Thyroid gland (tissue), 4 donors: ENCODE measurements at places on chromosomes 5 and 9. TPM values are rescaled to one million over a fixed set of nuclear protein-coding genes. Genes with fewer than 3 reads are reported as not detected.

Gene ZFP37
- 3.2 TPM for total RNA-seq

Gene GIN1
- total RNA-seq, result 8.6 TPM

Gene TNC
- 21.8 TPM for total RNA-seq

Gene KIF3A
- total RNA-seq, result 8.2 TPM

Gene CBY3
- total RNA-seq, result not detected

Gene DCTN4
- 65.4 TPM for total RNA-seq

Gene LCN2
- 10.6 TPM for total RNA-seq

Gene HSD17B3
- 2.2 TPM for total RNA-seq

Gene CDKN2A
- 2.3 TPM for total RNA-seq

DNA sequence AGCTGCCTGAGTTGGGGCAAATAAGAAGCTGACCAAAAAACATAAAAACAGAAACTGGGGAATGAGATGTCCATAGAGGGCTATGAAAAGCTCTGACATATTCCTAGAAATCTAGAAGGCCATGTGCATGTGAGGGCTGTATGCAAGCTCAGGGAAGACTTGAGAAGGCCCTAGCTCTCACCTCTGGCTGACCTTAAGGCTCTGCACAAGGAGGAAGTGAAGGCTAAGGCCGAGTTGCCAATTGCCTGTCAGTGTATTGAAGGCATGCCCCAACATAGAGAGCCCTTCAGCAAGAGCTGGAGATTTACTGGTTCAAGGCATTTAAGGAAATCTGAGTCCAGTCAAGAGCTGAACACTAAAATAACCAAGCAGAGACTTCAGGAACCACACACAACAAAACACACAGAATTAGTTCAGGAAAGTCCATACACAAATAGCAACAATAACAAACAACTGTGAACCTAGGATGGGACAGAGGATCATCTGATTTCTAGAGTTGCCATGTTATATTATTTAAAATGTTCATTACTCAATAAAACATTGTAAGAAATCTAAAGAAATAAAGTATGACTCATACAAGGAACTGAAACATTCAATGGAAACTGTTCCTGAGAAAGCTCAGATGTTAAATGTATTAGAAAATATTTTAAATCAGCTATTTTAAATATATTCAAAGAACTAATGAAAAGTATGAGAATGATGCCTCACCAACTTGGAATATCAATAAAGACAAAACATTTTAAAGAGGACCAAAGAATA is 161.8 kb downstream of the AUH start:
- no peak for DNase-seq
- H3K27ac ChIP-seq, result no peak overlapping the region
- no peaks in the 10 kb centered on the region for H3K4me1 ChIP-seq
- H3K4me3 ChIP-seq, result no peak overlapping the region
- no peaks in the 10 kb centered on the region for H3K27me3 ChIP-seq

- no peak overlapping the region for H3K4me3 ChIP-seq
- H3K4me1 ChIP-seq, result peaks cover 21% of the 10 kb centered on the region
- DNase-seq, result no peak
Observed at GRCh38 chr5:159210210-159210661, 883 bp upstream of the RNF145 start.

GRCh38 chr9:132541870-132542830 is 40.3 kb upstream of the BARHL1 start:
- H3K36me3 ChIP-seq, result no peaks in the 10 kb centered on the region
- H3K27ac ChIP-seq, result no peak overlapping the region
- H3K4me3 ChIP-seq, result no peak overlapping the region
- no peaks in the 10 kb centered on the region for H3K27me3 ChIP-seq
- peaks cover 9% of the 10 kb centered on the region for H3K4me1 ChIP-seq

DNA sequence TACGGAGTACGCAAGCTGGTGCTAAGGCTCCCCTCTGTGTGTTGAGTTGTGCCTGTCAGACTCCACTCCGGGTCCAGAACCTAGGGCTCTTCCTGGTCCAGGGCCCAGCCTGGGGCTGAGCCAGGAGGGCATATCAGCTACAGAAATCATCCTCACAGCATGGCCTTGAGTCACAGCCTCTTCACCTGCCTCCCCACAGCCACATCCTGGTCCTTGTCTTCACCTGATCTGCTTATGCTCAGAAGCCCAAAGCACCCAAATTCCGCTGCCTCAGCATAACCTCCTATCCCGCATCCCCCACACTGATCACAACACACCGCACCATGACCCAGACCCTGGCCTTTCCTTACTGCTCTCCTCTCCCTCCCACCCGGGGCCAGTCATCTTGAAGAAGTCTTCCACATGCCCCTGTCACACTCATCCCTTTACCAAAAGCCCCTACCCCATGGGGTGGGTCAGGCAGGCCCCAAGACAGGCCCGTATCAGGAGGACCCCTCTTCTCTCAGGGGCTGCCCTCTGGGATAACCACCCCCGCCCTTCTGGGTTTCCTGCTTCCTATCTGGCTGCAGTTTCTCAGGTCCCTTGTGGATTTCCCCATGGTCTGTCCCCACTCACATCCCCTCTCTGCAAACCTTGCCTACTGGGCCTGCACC is 1.3 kb upstream of the IL3 start:
- peak; percentile 0 for DNase-seq
- no peaks in the 10 kb centered on the region for H3K27me3 ChIP-seq
- no peak overlapping the region for H3K27ac ChIP-seq
- no peaks in the 10 kb centered on the region for H3K36me3 ChIP-seq

- no peak for DNase-seq
- H3K4me3 ChIP-seq, result no peak overlapping the region
- peaks cover 4% of the 10 kb centered on the region for H3K4me1 ChIP-seq
- H3K36me3 ChIP-seq, result no peaks in the 10 kb centered on the region
- H3K27ac ChIP-seq, result no peak overlapping the region
- no peaks in the 10 kb centered on the region for H3K27me3 ChIP-seq
Observed at GRCh38 chr9:69673311-69673640, 1.1 kb upstream of the APBA1 start.

GRCh38 chr5:57383093-57383861 is 99.3 kb downstream of the ACTBL2 start:
- H3K36me3 ChIP-seq, result no peaks in the 10 kb centered on the region
- H3K27ac ChIP-seq, result no peak overlapping the region
- no peak overlapping the region for H3K4me3 ChIP-seq
- no peaks in the 10 kb centered on the region for H3K27me3 ChIP-seq
- H3K4me1 ChIP-seq, result no peaks in the 10 kb centered on the region
- no peak for DNase-seq

DNA sequence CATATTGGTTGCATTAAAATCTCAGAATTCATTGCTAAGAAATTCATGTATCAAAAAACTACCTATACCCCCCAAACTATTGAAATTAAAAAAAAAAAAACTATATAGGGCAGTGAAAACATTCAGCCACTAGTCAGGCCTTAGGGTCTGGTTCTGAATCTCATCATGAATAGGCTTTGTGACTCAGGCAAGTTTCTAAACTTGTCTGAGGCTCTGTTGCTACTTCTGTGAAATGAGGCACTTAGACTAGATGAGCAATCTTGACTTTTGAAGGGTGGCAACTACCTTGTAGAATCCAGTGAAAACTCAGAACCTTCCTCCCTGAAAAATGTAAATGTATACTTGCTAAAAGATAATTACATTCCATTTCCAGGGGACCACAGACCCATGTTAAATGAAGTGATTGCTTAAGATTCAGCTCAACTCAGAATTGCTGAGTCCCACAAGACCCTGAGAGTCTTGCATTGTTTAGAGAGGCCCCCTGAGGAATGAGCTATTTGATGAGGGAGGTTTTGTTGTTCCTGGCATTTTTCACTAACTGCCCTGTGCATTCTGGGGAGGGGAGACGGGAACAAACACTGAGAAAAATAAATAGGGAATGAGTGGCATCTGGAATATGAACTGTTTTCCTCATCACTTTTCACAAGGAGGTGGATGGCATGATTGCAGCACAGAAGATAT is 29.5 kb downstream of the RAI14 start:
- no peak overlapping the region for H3K4me3 ChIP-seq
- no peaks in the 10 kb centered on the region for H3K27me3 ChIP-seq
- peaks cover 22% of the 10 kb centered on the region for H3K4me1 ChIP-seq
- no peaks in the 10 kb centered on the region for H3K36me3 ChIP-seq

- no peaks in the 10 kb centered on the region for H3K27me3 ChIP-seq
- no peaks in the 10 kb centered on the region for H3K36me3 ChIP-seq
- H3K4me3 ChIP-seq, result no peak overlapping the region
- no peak overlapping the region for H3K27ac ChIP-seq
Observed at GRCh38 chr9:133246562-133246961, 28.4 kb downstream of the ABO start.

DNA sequence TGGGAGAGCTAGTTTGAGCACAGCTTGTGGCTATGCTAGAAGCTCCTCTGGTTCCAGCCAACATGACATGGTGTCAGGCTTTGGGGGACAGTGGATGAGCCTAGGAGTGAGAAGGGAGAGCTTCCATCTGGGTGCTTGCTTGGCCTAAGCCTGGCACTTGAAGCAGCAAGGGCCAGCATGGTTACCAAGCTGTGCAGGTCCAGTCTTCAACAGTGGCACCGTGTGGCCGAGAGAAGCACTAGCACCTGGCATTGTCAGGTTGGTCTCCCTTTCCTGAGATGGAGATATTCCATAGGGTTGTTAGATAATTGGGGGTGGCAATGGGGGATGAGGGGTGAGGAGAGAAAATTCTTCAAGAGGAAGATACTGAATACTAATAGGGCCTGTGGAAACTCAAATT is 261.9 kb downstream of the PBX3 start:
- no peaks in the 10 kb centered on the region for H3K36me3 ChIP-seq
- no peak overlapping the region for H3K27ac ChIP-seq
- DNase-seq, result no peak
- no peaks in the 10 kb centered on the region for H3K27me3 ChIP-seq
- no peaks in the 10 kb centered on the region for H3K4me1 ChIP-seq

- no peaks in the 10 kb centered on the region for H3K4me1 ChIP-seq
- no peaks in the 10 kb centered on the region for H3K27me3 ChIP-seq
- H3K4me3 ChIP-seq, result no peak overlapping the region
- DNase-seq, result peak; percentile 40
Observed at GRCh38 chr9:76996700-76997099, 22.8 kb upstream of the FOXB2 start.

GRCh38 chr5:142819292-142819691 is 49.1 kb downstream of the ARHGAP26 start:
- no peaks in the 10 kb centered on the region for H3K36me3 ChIP-seq
- H3K4me1 ChIP-seq, result peaks cover 59% of the 10 kb centered on the region
- DNase-seq, result peak; percentile 29
- no peak overlapping the region for H3K4me3 ChIP-seq

GRCh38 chr5:172059661-172060100 is 53.2 kb upstream of the FBXW11 start:
- no peak overlapping the region for H3K4me3 ChIP-seq
- H3K36me3 ChIP-seq, result peaks cover 5% of the 10 kb centered on the region
- no peak overlapping the region for H3K27ac ChIP-seq
- no peaks in the 10 kb centered on the region for H3K27me3 ChIP-seq
- no peak for DNase-seq
- no peaks in the 10 kb centered on the region for H3K4me1 ChIP-seq

- no peaks in the 10 kb centered on the region for H3K27me3 ChIP-seq
- peak; percentile 67 for DNase-seq
- no peaks in the 10 kb centered on the region for H3K36me3 ChIP-seq
- H3K4me1 ChIP-seq, result peaks cover 14% of the 10 kb centered on the region
- no peak overlapping the region for H3K27ac ChIP-seq
Observed at GRCh38 chr5:138615461-138615860, 40.3 kb upstream of the HSPA9 start.

- no peaks in the 10 kb centered on the region for H3K36me3 ChIP-seq
- no peak for DNase-seq
- H3K27me3 ChIP-seq, result no peaks in the 10 kb centered on the region
- no peak overlapping the region for H3K27ac ChIP-seq
- H3K4me3 ChIP-seq, result no peak overlapping the region
Observed at GRCh38 chr9:115192280-115192679, 74.3 kb upstream of the TNC start.

DNA sequence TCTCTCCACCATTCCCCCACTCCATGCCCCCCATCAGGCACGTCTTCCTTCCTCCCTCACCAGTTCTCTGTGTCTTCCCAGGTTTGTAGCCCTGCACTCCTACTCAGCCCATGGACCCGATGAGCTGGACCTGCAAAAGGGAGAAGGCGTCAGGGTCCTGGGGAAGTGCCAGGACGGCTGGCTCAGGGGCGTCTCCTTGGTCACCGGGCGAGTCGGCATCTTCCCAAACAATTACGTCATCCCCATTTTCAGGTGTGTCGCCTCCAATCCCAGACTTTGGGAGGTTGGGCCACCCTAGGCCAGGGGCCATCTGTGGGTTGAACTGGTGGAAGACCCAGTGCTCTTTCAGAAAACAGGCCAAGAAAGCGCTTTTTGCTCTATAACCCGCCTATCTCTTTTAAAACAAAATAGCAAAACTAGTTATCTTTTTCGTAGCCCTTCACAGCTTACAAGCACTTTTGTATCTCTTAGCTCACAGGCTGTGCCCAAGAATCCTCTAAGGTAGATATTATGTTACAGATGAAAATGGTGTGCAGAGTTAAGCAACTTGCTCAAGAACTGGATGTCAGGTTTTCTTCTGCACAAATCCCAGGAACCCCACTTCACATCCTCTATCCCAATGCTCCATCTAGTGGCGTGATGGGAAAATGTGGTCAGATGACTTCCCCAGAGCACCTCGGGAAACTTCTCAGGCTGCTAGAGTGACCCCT is 56.2 kb downstream of the PLAC8L1 start:
- no peaks in the 10 kb centered on the region for H3K36me3 ChIP-seq
- DNase-seq, result peak; percentile 70
- H3K4me3 ChIP-seq, result no peak overlapping the region
- peaks cover 19% of the 10 kb centered on the region for H3K4me1 ChIP-seq
- no peaks in the 10 kb centered on the region for H3K27me3 ChIP-seq

DNA sequence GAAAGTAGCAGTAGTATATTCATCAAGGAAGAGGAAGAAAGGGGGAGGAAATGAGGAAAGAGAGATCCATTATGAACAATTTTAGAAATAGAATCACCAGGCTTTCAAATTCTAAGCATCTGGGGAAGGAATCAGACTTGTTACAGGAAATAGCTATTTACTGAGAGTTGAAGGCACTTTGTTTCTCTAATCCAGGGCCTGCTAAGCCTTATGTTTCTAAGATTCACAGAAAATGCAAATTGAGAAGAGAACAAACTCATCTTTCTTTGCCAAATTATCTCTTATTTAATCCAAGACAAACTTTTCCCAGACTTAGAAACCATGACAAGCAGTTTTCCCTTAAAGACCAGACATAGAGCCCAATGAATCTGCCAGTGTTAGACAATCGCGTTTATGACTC is 528.0 kb upstream of the NMUR2 start:
- no peak overlapping the region for H3K27ac ChIP-seq
- no peaks in the 10 kb centered on the region for H3K27me3 ChIP-seq
- no peaks in the 10 kb centered on the region for H3K4me1 ChIP-seq
- no peak overlapping the region for H3K4me3 ChIP-seq

DNA sequence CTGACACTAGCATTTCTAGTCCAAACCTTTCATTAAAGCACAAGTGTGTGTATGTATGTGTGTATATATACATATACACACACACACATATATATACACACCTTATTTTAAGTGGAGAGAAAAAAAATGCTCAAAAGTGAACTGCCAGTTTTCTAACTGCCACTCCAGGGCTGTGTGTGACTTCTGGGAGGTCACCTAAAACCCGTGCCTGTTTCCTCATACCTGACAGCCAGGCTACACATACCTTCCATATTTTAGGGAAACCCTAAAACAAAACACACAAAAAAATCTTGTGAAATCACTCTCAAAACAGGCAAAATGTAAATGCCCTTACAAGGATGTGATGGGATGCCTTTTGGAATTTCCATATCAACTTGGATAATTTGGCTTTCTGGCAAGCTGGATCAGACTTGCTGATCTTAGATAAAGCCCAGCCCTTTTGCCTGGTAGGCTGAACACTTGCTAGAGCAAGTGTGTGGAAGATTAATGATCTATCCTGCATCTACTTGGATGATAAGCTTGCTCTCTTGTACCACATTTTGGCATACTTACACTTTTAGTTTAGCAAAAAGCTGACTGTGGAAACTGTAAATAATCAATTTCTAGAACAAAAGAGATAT is 127.8 kb downstream of the GNAQ start:
- H3K27me3 ChIP-seq, result no peaks in the 10 kb centered on the region
- H3K4me1 ChIP-seq, result peaks cover 4% of the 10 kb centered on the region
- DNase-seq, result no peak
- H3K36me3 ChIP-seq, result no peaks in the 10 kb centered on the region
- no peak overlapping the region for H3K4me3 ChIP-seq
